ENCODE measurements at places on chromosomes 11 and 22.

- peak; percentile 12 for DNase-seq
These were observed 2.5 kb upstream of the EPS8L2 start for GRCh38 chr11:703506-703905.

DNA sequence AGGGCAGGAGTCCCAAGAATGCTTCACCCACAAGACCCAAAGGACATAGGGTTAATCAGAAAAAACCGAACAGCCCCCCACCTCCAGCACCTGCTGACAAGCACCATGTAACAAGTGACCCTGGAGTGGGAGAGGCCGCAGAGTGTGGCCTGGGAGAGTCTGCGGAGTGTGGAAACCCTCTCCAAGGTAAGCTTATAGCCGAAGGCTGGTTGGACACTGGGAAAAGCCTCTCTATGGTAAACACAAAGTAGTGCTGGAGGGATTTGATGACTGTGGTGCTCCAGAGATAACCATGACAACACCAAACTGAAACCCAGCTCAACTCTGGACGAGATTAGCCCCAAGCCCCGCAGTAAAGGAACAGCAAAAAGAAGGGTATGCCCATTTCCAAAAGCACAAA, 19.2 kb downstream of the ASCL2 start:
- DNase-seq = no peak

DNA sequence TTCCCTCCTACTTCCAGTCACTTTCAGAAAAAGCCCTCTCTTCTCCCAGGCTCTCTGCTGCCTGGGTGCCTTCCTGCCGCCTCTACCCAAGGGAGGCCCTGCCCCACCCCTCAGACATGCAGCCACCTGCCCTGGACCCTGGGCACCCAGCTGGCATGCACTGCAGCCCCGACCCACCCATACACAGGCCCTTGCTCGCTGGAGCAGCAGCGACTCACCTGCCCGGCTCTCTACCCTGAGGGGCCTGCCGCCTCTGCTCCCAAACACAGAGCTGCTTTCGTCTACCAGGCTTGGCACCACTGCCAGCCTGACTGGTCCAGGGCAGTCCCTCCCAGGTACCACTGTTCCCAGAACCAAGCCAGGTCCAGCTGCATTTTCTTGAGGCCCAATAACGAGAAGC, 1.2 kb upstream of the TSSK2 start:
- no peak for DNase-seq

- DNase-seq = peak; percentile 73
These were observed 386.3 kb downstream of the AASDHPPT start for GRCh38 chr11:106463796-106464201.
